GM06990 (cell line): ENCODE measurements at places on chromosomes 13 and 19.

GRCh38 chr13:112056284-112056727 is 10.6 kb upstream of the SOX1 start:
- no peak for DNase-seq

DNA sequence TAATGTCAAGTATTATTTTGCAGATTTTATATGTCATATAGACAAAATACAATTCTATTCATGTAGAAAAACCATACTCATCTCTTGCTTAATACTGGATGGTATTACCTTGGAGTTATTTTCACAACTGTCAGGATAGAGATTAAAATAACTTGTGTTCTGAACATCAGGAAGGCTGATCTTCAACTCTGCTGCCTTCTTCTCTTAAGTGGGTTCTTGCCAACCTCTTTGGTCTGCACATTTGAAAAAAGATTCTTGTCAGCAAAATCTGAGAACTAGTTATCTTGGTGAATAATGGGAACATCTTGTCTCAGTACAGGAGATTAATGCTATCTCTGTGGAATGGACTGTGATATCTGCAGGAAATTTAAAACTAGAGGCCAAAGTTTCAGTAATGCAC is 95.2 kb upstream of the FAM216B start:
- no peak for DNase-seq

- DNase-seq: no peak
Measured at GRCh38 chr13:113060557-113061270, 44.9 kb upstream of the F7 start.

GRCh38 chr19:47623151-47623920 is 14.4 kb downstream of the BICRA start:
- no peak for DNase-seq

GRCh38 chr19:17329366-17330261 is 5.0 kb downstream of the ANO8 start:
- DNase-seq: no peak

GRCh38 chr13:91228108-91228507 is 119.4 kb upstream of the MIR17HG start:
- DNase-seq: no peak

DNA sequence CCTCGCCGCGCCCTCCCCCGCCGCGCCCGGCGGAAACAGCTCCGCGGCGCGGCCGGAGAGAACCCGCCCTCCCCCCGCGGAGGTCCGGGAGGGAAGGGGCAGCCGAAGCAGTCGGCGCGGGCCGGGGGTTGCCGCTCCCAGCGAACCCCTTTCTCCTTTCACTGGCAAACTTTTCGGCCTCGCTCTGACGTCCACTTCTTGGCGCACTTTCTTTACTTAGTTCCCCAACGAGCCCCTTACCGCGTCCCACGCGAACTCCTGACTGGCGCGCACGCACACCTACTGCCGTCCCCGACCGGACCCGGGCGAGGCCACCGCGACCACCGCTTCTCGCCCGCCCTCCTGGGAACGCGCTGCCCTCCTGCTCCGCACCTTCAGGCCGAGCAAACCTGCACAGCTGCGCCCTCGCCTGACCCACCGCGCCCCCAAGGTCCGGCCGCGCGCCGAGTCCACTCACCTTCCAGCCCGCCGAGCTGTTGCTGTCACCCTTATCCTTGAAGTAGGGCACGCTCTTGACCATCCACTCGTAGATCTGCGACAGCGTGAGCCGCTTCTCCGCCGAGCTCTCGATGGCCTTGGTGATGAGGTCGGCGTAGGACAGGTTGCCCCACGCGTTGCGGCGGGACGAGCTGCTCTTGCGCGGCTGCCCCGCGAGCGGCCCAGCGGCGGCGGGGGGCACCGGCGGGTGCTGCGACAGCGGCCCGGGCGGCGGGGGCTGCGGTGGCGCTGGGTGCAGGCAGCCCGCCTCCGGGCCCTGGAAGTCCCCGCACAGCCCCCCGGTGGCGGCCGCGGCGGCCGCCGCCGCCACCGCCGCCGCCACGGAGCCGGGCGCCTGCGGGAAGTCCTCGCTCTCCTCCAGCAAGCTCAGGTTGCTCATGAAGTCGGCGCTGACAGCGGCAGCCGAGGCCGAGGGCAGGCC is 1.1 kb downstream of the FOXO1 start:
- DNase-seq: peak; percentile 66

- no peak for DNase-seq
Measured at GRCh38 chr19:13861392-13861713, 15.6 kb upstream of the NANOS3 start.

DNA sequence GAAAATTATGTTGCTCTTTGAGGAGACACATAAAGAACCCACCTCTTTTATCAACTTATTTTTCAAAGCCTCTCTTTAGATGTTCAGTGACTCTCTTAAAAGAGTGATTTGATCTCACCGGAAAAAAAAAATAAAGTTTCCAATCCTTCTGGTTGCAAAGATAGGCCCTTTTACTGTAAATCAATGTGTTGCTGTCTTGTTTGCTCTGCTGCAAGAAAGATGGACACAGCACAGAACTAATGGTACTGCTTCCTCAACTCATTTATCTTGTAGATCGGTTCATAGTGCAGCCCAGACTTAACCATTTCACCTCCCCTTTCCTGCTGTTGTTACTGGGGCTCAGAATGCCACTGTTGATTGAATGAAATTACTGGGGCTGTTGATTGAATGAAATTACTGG is 388.9 kb upstream of the KLF12 start:
- no peak for DNase-seq

DNA sequence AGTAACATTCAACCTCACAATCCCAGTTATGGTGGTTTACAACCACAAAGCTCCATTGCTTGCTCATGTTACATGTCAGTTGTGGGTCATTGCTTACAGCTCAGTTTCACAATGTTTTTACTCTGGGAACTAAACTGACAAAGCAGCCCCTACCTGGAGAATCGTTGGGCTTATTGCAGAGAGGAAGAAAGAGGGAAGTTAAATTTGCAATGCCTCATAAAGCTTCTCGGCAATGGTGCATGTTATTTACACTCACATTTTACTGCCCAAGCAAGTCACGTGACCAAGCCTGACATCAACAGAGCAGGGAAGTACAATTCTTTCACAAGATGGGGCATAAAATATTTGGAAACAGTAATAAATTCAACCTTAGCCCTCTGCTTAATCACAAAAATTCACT is 441.6 kb downstream of the TDRD3 start:
- DNase-seq: no peak

- no peak for DNase-seq
Measured at GRCh38 chr13:21542563-21542962, 61.4 kb downstream of the MICU2 start.

GRCh38 chr19:24040621-24041020 is 46.4 kb upstream of the ZNF254 start:
- DNase-seq: no peak

- no peak for DNase-seq
Measured at GRCh38 chr19:58538257-58539168, 5.4 kb upstream of the TRIM28 start.

DNA sequence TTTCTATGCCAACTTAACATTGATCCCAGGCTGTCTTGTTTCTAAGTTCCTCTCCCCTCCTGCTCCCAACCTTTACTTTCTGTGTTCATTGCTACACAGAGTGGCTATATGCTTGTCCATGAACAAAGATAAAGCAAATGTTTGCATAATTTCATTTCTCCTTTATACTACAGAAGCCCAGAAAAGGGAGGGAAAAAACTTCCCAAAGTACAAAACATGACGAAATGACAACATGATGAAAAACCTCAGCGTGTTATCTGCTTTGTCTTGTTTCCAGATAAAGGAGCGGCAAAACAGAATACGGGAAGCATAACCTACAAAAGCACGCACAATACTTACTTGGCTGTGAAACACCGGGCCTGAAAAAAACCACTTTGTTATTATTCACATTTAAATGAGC is 336.8 kb downstream of the DNAJC15 start:
- no peak for DNase-seq

- no peak for DNase-seq
Measured at GRCh38 chr19:11273296-11273695, 11.0 kb upstream of the DOCK6 start.

- DNase-seq: no peak
Measured at GRCh38 chr19:43802216-43802951, at the start of gene LYPD5. Gene LYPD5, minus strand, starts transcription at chr19:43802447. Its CDS starts 67 bp downstream, at chr19:43802380.

- DNase-seq: no peak
Measured at GRCh38 chr13:56718791-56719190, 421.9 kb upstream of the PRR20A start.
